ENCODE measurements at places on chromosomes 5 and 9.

DNA sequence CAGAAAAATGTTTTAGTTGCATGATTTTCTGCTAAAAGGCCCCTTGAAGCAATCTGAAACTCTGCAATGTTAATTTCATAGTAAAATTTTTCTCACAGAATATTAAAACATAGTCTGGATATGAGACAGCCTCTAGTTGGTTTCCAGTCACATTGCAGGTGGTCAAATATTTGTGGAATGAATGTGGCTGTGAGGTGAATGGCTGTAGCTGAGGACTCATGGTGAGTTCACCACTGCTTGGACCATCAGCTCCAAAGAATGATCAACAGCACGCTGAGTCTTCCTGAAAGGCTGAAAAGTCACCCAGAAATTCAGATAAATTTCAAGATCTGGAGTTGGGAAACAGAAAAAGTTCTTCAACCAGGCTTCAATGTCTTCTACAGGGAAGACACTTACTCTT, 79.8 kb downstream of the MAT2B start:
- DNase-seq, result no peak

DNA sequence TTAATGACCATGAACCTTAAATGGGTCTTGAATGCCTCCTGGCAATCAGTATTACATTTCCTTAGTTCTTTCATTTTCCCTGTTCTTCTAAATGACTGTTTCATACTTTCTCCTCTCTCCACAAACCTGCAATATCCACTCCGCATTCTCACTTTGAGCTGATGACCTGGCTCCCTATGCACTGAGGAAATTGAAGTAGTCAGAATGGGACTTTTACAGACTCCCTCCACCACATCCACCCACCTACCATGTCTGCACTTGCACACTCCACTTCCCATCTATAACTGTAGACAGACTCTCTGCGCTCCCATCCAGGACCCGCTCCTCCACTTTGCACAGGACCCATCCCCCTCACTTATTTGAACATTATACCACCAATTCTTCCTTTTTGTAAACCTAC, 36.2 kb upstream of the GZMA start:
- DNase-seq, result no peak

DNA sequence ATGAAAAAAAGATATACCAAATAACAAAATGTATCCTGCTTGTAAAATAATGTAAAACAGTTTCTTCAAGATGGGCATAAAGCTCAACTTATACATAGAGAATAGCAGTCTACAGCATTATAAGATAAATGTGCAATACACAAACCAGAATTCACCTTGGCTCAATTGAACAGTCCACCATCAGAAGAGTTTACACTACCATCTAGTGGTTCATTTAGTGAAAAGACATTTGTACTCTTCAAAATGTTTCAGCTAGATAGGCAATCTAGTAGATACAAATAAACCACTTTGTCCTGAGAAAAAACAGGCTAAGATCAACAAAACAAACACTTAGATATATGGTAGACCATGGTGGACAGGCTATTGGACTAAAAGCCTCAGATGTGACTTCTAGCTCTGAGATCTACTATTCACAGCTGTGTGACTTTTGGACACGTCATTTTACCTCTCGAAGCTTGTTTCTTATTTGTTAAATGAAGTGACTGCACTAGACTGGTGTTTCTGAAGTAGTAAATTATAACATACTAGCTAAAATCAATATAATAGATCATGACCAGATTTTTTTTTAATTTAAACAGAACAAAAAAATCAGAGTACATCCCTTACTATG, 22.1 kb upstream of the TPD52L3 start:
- no peak for DNase-seq

- no peak for DNase-seq
Observed at GRCh38 chr9:105385381-105385985, 62.4 kb upstream of the FSD1L start.

- no peak for DNase-seq
Observed at GRCh38 chr5:93676704-93677103, 64.7 kb downstream of the POU5F2 start.

- DNase-seq, result no peak
Observed at GRCh38 chr5:134592141-134592746, 40.4 kb downstream of the SAR1B start.

GRCh38 chr5:77024490-77024889, 5.7 kb upstream of the AGGF1 start:
- no peak for DNase-seq

DNA sequence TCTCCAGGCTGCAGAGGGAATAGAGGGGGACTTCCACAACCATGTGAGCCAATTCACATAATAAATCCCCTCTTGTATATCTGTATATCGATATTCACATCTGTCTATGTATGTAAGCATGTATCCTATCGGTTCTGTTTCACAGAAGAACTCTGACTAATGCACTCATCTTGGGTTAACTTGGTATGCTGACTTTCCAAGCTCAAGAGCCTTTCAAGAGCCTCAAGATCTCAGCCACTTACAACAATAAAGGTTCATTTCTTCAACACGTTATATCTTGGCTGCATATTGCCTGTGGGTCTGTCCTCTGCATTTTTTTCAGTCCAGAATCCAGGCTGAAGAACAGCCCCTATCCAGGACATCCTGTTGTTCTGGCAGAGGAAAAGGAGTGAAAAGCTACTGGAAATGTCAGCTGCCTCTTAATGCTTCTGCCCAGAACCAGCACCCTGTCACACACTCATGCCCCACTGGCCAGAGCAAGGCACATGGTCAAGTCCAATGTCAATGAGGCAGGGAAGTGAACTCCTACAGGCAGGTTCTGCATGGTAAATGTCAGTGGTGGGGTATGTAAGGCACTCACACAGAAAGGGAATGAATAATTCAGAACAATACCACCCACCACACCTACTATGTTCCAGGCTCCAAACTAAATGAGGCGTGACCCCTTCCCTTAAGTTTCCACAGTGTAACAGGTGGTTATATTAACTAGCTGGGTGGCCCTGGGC, 91.6 kb upstream of the ICE1 start:
- no peak for DNase-seq

DNA sequence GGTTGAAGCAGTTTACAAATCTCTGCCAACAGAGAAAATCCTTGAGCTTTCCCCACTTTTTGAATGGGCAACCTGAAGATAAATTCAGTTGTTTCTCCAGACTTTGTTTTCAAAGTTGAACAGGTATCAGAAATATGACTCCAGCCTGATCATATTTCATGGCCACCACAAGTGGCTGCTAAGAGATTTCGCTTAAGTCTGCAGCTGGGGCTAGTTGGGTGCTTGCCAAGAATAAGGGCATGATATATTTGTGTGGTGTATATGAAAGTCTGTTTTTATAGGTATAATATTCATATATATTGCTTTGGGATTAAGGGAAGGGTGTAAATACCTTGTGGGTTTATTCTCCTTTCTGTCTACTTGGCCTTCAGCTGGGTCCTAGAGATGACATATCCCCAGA, 168.4 kb upstream of the GDNF start:
- DNase-seq, result no peak

DNA sequence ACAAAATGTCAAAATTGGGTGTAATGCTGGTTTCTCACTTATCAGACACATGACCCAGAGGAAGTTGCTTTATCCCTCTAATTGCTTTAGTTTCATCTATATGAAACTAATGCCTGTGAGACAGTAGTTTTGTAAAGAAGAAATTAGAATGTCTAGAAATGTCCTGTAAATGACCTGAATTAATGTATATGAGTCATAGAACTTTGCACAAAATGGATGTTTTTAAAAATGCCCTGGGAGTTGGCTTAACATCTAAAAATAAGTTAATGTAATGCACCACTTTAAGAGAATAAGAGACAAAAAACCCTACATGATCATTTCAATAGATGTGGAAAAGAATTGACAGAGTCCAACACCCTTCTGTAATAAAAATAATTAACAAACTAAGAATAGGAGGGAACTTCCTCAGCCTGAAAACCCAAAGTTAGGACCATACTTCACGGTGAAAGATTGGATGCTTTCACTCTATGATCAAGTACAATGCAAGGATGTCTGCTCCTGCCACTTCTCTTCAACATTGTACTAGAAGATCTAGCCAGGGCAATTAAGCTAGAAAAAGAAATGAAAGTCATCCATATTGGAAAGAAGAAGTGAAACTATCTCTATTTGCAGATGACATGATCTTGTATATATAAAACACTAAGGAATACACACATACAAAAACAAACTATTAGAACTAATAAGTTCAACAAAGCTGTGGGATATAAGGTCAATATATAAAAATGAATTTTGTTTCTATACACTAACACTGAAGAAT, 117.9 kb downstream of the MELK start:
- DNase-seq, result no peak

DNA sequence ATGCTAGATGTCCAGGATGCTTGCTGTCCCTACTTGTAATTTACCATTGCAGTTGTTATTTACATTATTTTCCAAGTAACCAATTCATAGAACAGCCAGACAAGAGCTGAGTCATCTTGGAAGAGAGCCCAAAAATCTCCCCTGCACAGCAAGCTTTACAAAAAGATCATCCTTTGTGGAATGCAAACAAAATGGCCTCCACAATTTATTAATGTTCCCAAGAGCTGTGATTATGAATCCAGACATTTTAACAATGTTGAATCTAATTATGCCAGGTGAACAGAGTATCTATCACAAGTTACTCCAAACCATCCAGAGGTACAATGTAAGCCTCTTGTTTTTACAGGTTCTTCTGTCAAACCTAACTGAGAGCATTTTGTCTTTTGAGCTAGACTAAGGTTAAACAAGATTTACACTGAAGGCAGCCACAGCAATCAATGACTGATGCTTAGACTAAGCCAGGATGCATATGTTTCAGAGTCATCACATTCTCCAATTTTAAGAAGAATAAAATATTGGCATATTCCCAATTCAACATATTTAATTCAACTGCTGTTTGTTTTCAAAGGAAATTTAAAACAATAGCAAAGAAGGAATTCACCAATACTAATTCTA, 95.3 kb upstream of the SLC12A2 start:
- no peak for DNase-seq

DNA sequence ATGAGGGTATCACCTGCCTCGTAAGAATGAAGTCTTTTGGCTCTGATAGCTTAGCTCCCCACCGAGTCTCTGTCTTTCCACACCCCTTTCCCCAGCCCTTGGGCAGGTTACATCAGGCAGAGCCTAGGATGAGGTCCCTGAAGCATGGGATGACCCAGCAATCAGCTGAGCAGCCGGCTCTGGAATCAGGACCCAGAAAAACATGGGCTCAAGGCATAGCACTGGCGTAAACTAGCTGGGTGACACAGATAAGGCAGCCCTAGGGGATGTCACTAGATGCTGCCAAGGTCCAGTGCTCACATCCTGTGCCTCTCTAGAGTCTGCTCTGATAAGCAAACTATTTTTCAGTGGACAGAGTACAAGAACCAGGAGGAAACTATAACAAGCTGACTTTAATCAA, 26.6 kb downstream of the IDNK start:
- DNase-seq, result no peak

DNA sequence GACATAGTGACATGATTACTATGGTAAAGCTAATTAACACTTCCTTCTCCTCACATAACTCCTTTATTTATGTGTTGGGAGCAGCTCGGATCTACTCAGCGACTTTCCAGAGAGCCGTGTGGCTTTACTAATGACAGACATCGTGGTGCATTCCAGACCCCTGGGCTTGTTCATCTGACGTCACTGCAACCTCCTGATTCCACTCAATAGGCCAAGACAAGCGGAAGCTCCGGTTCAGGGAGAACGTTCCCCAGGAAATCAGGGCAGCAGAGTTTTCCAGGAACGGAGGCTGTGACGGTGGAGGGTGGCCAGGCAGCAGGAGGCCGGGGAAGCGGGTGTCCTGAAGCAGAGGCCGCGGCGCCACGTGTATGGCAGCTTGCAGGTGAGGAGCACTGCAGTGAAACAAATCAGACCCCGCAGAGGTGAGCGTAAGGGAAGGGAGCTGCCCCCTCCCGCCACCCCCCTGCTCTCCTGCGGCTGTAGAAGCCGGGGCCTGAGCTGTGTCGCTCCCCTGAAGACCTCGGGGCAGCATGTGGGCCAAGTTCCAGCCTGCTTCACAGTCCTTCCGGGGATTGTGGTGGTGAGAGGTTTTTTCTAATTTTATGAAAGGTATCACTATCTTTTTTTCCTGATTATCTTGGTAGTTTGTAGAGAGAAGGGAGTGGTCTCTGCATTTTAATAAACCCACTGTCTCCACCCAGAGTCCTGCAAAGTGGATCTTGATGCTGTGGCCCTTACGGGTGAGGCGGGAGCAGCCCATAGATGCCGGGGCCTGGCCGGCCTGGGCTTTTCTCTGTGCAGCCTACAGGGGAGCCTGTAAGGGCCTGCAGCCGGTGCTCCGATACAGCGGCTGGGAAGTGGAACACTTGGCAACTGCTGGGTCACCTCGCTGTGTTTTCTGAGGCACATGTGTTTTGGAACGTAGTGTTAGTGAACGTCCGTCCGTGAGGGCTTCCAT, 220.4 kb upstream of the IRX4 start:
- DNase-seq, result no peak

- no peak for DNase-seq
Observed at GRCh38 chr5:178143901-178144300, 9.8 kb downstream of the NHP2 start.

GRCh38 chr9:89686126-89686525, 81.3 kb downstream of the GADD45G start:
- no peak for DNase-seq

GRCh38 chr5:68528821-68529273, 313.3 kb downstream of the PIK3R1 start:
- no peak for DNase-seq

DNA sequence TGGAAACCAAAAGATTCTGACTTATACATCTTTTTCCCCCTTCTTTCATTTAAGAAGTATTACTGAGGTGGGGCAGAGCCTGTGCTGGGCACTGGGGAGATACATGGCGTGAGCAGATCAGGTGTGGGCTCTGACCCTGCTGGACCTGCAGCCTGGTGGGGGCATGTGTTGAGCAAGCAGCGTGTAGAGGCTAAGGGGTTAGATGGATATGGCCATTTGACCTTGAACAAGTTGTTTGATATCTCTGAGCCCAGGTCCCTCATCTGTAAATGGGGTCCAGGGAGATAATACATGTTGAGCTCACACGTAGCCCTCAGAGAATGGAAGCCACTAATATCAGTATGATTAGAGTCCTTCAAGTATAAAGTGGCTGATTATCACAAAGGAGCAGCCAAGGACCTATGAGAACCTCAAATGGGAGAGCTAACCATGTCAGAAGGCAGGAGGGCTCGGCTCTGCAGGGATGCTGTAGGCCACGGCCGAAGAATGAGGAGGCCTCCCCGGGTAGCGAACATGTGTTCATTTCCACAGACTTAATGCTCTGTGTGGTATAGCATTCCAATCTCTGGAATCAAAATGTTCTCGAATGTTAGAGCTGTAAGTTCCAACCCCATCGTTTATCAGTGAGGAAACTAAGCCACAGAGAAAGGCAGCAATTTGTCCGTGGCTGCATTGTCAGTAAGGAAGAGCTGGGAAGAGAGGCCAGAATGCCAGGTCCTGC, 15.4 kb upstream of the ANGPTL2 start:
- DNase-seq, result no peak

- DNase-seq, result no peak
Observed at GRCh38 chr5:124546643-124547042, 199.8 kb downstream of the ZNF608 start.

- DNase-seq, result no peak
Observed at GRCh38 chr5:77155179-77155785, 55.2 kb upstream of the PDE8B start.

GRCh38 chr5:24643880-24644279, 898 bp downstream of the CDH10 start:
- no peak for DNase-seq

Measured in stimulated activated CD8-positive, alpha-beta memory T cell treated with anti-CD3 and anti-CD28 coated beads, Interleukin-2, amount 100 ng/mL, for 1 hour (primary cell).